ENCODE measurements at places on chromosomes 11 and 22. TPM values are rescaled to one million over a fixed set of nuclear protein-coding genes. Genes with fewer than 3 reads are reported as not detected.
A peak's percentile ranks its signal among the peaks of the same experiment; 100 is the strongest.

GRCh38 chr11:14857621-14858020, 34.4 kb downstream of the CYP2R1 start:
- DNase-seq = no peak

GRCh38 chr11:97615546-97615945, 1225.7 kb downstream of the JRKL start:
- no peak for DNase-seq

DNA sequence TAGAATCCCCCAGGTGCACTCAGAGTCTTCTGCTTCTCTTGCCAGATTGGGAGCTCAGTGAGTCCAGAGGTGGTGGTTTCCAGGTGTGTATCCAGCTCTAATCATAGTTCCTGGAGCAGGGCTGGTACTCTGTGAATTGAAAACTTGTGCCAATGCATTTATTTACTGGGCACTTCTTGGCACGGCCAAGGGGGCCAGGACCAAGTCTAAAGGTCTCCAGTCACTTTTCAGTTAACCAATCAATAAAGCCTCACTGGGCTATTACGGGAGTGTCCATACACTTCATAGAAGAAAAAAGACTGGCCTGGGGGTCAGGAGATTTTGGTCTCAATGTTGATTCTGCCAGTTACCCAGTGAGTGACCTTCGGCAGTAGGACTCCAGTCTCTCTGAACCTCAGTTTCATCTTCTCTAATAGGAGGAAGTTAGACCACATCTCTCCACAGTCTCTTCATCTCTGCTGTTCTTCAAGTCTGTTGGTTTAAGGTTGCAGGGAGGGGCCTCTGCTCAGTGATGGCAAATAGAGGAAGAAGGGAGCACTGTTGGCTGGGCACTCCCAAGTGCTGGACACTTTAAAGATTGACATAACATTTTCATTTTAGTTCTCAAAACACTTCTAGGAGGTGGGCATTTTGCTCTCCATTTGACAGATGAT, 188.5 kb upstream of the E2F8 start:
- DNase-seq = no peak

DNA sequence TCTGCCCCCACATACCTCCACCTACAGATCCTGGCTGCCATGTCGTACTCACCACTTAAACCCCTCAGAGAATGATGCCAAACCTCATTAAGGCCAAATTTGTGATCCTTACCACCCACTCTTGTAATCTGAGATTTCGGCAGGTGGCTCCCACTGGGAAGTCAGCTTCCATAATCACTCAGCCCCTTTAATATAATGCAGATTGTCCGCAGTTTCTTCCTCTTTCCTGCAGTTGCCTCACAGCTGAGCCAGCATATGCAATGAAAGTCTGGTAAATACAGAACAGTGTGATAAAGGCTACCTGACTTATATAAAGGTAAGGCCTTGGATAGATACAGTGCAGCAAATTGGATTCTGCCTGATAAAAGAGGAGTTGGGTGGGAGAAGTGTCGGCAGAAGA, 515.2 kb upstream of the TENM4 start:
- DNase-seq = no peak

DNA sequence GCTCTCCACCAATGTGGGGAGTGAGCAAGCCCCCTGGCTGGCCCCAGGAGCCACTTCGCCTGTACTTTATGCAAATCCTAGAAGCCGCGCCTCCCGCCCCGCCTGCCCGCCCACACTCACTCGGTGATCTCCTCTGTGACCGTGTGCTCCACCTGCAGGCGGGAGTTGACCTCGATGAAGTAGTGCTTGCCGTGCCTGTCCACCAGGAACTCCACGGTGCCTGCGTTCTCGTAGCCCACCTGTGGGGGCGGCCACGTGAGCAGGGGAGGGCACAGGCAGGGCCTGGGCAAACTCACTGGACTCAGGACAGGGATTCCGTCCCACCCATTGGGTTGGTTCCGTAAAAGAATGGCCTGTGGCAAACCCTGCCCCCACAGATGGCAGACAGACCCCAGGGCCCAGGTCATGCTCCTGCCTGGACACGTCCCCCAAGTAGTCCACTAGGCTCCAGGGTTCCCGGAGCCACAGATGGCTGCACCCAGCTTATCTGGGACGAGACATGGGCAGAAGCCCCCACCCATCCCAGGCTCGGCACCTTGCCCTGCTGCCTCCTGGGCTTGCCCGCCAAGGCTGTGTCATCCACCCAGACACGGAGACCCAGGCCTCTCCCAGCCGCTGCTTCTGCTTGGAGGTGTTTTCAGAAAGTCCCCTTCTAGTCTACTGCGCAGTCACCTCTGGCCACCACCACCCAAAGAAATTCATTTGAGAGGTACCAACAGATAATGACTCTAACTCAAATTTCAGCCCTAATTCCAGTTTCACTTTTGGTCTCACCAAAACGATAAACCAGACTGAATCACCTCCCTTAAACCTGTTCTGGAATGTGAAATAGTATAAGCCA, 12.1 kb downstream of the LRFN4 start:
- DNase-seq = no peak

GRCh38 chr11:121958971-121959325, 157.1 kb downstream of the BLID start:
- no peak for DNase-seq

GRCh38 chr22:39239561-39240423, 5.0 kb downstream of the PDGFB start:
- DNase-seq = peak; percentile 40

DNA sequence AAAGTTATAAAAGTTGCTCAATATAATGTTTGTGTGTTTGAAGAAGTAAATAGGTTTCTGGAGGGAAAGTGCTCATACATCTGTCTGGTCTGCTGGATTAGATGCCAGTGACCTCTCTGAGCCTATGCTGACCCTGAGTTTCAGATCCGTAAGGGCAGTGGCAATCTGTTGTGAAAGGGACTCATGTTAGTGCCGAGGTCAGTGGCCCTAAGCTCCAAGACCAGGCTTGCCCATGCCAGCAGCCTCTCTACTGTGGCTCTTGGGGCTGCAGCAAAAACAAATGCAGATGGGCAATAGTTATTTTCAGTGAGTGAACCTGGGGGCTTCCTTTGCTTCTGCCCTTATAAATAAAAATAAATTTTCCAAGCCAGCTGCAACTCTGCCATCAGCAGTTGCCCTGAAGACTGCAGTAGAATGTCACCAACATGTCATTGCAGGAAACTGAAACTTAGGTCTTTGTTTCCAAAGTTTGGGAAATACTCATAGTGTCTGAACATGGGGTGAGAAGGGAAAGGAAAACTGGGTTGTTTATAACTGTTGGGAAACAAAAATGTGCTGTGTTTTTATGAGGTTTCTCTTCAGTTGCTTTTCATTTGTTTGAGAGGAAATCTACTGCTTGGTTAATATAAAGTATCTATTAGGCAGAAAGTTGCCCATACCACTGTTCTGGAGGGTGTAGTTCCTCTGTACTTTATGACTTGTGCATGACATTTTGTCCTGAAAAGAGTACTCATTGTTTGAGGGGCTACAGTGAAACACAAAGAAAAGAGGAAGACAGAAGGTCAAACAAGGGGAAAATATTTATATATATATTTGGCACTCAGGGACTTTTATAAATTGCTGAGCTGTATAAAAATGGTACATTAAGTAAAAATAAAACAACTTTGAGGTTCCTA, 9.5 kb upstream of the MS4A4E start:
- DNase-seq = no peak

GRCh38 chr11:84014539-84014938, 728.4 kb upstream of the CCDC90B start:
- no peak for DNase-seq

- peak; percentile 61 for DNase-seq
Measured at GRCh38 chr22:40637183-40638150, 948 bp upstream of the MRTFA start.

DNA sequence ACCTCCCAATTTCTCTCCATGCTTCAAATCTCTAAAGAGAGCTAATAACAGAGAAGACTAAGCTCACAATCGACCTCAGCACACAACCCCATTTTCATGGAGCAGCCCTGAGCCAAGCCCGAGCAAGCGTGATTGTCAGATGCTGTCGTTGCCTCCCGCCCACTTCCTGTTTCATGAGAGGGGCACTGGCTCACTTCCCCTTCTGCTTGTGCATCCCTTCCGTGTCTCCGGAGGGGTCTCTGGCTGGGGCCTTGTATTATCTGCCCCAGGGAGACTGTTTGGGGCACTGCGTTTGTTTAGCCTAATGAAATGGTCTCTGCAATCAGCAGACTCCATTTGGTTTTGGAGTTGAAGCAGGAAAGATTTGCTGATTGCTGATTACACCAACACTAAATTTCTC, 181.3 kb upstream of the SEZ6L start:
- DNase-seq = no peak

DNA sequence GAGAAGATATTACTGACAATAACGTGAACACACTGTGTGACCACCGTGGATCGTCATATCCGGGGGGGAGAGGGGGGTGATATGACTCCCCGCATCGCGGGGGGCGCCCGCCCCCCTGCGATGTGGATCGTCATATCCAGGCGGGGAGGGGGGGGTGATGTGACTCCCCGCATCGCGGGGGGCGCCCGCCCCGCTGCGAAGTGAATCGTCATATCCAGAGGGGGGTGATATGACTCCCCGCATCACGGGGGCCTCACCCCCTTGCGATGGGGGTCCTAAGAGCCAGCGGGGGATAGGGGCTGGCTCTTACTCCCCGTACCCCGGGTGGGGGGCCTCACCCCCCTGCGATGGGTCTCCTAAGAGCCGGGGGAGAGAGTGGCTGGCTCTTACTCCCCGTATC, 19.9 kb downstream of the UNC93B1 start:
- no peak for DNase-seq

DNA sequence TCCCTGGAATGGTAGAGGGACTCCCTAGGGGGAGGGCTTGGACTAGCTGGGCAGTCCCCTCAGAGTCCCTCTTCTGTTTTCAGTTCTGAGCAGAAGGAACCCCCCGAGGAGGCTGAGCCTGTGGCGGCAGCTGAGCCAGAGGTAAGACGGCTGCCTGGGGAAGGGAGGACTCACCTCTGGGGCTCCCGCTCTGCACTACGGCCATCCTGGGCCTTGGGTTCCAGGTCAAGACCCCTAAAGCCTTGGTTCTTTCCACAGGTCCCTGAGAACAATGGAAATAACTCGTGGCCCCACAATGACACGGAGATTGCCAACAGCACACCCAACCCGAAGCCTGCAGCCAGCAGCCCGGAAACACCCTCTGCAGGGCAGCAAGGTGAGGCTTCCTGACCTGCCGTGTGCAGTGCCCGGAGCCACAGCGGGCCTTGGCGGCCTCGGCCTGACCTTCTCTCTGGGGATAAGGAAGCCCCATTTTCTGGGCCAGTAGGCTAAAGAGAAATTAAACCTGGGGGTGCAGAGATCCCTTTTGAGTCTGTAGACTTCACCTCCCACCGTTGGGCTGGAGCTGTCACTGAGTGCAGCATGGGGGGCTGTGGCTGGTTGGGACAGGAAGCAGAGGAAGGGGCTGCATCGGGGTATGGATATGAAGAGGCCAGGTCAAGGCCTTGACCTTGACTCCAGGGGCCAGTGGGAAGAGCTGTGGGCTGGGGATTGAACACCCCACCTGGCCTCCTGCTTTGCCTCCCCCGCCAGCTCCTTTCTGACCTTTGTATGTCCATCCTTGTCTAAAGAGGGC, 15.0 kb downstream of the INCENP start:
- DNase-seq = peak; percentile 12

GRCh38 chr11:44376423-44376822, 66.5 kb upstream of the ALX4 start:
- DNase-seq = no peak

The CATSPER1 gene
- total RNA-seq = not detected

DNA sequence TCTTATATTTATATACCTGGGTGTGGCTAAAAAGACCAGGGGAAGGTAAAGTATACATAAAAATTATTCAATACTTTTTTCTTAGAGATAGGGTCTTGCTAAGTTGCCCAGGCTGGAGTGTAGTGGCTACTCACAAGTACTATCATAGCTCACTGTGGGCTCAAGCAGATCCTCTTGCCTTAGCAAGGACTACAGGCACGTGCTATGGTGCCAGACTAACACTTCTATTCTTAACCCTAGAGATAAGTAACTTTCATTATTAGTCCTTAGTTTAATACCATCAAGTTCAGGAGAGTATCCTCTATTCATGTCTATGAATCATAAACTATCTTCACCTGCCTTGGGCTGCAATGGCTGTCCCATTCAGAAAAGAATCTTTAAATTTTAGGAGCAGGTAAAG, 11.9 kb downstream of the FCHSD2 start:
- DNase-seq = no peak

- peak; percentile 71 for DNase-seq
Measured at GRCh38 chr11:7571640-7572000, 57.8 kb downstream of the PPFIBP2 start.

GRCh38 chr11:33930317-33931021, 38.6 kb upstream of the LMO2 start:
- no peak for DNase-seq

DNA sequence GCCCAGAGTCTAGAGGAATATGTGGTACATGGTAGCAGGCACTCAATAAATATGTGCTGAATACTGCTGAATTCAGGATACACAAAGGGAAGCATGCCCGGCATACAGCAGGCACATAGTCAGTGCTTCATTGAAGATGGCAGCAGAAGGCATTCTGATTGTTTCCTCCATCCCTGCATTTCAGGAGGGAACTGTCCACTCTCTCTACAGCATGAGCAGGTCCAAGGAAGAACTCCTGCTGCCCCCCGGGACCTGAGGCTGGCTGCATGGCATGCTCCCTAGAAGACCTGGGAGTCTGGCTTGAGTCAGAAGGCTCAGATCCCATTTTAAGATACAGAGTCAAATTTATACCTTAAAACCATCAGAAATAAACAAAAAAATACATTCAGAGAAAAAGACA, 319.3 kb upstream of the NARS2 start:
- DNase-seq = no peak

- DNase-seq = no peak
Measured at GRCh38 chr22:20647586-20648305, 126.2 kb upstream of the SERPIND1 start.

DNA sequence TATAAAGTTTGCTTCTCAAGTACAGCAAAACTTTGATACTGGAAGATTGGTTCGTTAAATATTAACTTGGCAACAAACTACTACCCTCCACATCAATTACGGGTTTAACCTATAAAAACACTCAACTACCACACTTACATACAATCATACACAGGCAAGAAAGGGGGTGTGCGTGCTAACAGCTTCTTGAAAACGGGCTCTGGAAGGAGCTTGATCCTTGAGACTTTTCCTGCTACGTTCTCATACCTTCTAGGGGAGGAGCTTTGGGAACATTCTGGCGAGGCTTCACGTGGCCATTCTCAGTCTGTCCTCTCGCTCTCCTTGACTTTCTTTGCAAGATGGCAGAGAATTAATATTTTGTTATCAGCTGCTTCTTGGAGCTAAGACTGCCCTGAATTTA, 6.8 kb upstream of the ESAM start:
- DNase-seq = no peak

The TMEM9B gene
- total RNA-seq = 39.7 TPM

DNA sequence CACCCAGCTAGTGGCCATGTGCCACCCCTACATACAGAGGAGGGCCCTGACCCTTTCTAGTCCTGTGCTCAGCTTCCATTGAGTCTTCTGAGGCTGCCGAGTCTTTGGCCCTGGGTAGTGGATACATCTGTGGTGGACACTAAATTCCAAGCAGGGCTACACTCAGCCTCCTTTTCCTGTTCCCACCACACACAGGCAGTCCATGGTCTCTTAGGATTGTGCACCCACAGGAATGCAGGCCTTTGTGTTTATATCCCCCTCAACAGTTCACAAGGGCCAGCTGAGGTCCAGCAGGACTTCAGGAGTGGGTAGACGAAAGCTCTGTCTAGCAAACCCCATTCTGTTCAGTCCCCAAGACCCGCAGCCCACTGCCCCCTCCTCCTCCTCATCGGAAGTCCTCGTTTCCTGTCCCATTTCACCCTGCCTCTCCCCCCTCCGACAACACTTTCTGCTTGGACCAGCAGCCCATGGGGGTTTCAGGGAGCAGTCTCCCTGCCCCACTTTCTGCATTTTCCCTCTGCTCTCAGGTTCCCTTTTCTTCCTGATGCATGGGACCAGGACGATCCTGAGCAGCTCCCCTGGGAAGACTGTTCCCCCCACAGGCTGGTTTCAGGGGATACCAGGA, 91.8 kb downstream of the SWAP70 start:
- DNase-seq = no peak
